Upper lobe of left lung (tissue), 6 donors: ENCODE measurements at places on chromosomes 7 and 10. TPM values are rescaled to one million over a fixed set of nuclear protein-coding genes. Genes with fewer than 3 reads are reported as not detected.

BRI3 gene
- 564 TPM for total RNA-seq

NUDT1 gene
- 16.8 TPM for total RNA-seq

GNGT1 gene
- not detected for total RNA-seq

MOGAT3 gene
- total RNA-seq: not detected

CALHM1 gene
- total RNA-seq: not detected

CYP2C8 gene
- total RNA-seq: 0.49 TPM

CLCN1 gene
- total RNA-seq: not detected

UNC5B gene
- 23.6 TPM for total RNA-seq

NKX6-2 gene
- total RNA-seq: not detected

ACHE gene
- total RNA-seq: 2.9 TPM

TRIL gene
- 5.2 TPM for total RNA-seq

RAPGEF5 gene
- 152 TPM for total RNA-seq

GPR26 gene
- not detected for total RNA-seq

GPR22 gene
- not detected for total RNA-seq

TACR2 gene
- total RNA-seq: 1.2 TPM

YWHAG gene
- 114 TPM for total RNA-seq

PTPN20 gene
- total RNA-seq: 9.4 TPM

HKDC1 gene
- total RNA-seq: 11.5 TPM

STEAP4 gene
- 57.4 TPM for total RNA-seq

PRSS58 gene
- total RNA-seq: not detected

NKX1-2 gene
- total RNA-seq: not detected
